ENCODE measurements at places on chromosomes 5 and 9.
A peak's percentile ranks its signal among the peaks of the same experiment; 100 is the strongest.

DNA sequence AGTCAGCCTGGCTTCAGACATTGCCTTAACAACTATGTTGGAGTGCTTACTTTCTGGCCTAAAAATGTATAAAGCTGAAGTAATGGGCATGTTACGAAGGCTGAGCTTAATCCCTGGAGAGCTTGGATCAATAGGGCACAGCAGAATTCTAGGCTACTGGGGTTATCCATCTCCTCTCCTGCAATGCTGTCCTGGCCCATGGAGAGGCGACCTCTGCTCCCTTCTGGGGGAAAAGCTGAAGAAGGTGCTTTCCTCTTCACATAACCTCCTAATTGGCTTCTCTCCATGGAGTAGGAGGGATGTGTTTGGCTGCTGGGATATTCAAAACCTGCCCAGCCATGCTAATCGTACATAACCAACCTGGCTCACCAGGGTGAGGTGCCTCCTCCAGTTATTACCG is 403.5 kb downstream of the DMRT2 start:
- no peak for DNase-seq

DNA sequence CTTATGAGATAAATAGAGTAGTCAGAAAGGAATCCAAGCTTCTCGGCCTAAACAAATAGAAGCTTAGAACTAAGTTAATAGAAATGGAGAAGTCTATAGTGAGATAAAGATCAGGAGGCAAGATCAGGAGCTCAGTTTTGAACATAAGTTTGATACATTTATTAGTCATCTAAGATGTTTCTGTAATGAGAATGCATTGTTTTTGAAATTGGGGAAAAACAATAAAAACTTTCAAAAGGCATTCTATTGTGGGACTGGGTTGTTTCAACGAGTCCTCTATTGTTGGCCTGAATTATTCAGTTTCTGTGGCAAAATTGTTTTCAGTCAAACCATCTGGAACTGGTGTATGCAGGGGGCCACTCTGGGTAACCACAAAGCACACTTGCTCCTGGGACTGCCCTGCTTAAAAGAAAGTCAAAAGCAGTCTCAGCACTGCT is 181.0 kb upstream of the CLINT1 start:
- DNase-seq = no peak

- no peak for DNase-seq
These were observed 137.8 kb downstream of the SPOCK1 start for GRCh38 chr5:137361280-137361679.

DNA sequence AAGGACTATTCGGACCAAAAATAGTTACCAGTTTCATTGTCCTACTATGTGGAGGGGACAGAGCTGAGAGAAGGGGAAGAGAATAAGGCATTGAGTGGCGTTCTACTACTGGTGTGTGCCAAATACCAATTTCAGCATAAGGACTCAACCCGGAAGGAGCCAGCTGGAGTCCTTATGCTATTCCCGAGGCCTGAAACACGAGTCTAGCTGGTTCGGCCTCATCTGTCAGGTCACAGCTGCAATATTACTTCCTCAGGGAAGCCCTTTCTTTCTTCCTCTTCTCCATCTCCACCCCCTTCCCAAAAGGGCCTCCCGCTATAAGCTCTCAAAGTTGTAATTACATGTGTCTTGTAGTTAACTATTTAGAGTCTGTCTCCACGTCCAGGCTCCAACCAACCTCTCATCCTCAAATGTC is 20.5 kb upstream of the FER start:
- peak; percentile 12 for DNase-seq

- no peak for DNase-seq
These were observed 116.5 kb downstream of the PDE4D start for GRCh38 chr5:59777028-59777427.

- no peak for DNase-seq
These were observed 137.6 kb downstream of the OLFM1 start for GRCh38 chr9:135224921-135225541.

- DNase-seq = no peak
These were observed 106.2 kb upstream of the LMX1B start for GRCh38 chr9:126507318-126508109.

- DNase-seq = no peak
These were observed 12.5 kb downstream of the ST8SIA4 start for GRCh38 chr5:100890461-100891008.

- DNase-seq = no peak
These were observed 74.1 kb upstream of the GHR start for GRCh38 chr5:42349163-42349562.

DNA sequence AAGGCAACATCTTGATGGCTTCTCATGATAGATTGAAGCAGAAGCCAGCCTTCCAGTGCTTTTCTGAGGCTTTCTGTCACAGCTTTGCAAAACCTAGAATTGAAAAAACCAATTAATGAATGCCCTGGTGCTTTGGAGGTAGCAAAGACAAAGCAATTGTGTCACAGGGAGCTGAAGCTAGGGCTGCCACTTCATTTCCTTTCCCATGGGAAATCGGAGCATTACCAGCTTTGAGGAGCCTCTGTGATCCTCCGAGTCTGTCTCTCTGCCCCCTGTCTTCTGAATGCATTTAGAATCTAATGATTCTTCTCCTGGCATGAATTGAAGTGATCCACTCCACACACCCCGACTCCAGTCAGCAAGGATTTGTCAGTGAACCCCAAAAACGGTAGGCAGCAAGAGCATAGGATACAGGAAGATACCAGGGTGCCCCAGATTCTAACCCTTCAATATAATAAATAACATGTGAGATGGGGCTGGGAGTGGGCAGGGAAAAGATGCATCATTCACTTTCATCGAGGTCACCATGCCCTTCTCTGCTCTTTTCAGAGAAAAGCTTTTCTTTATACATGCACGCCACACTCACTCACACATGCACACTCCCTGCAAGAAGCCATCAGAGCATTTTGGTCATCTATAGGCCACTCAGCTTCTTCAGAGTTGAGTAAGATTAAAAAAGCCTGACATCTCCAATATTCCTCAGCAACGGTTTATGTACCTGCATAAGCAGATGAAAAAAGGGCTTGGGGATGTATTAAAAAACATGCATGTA is 247.7 kb upstream of the ZNF462 start:
- no peak for DNase-seq

DNA sequence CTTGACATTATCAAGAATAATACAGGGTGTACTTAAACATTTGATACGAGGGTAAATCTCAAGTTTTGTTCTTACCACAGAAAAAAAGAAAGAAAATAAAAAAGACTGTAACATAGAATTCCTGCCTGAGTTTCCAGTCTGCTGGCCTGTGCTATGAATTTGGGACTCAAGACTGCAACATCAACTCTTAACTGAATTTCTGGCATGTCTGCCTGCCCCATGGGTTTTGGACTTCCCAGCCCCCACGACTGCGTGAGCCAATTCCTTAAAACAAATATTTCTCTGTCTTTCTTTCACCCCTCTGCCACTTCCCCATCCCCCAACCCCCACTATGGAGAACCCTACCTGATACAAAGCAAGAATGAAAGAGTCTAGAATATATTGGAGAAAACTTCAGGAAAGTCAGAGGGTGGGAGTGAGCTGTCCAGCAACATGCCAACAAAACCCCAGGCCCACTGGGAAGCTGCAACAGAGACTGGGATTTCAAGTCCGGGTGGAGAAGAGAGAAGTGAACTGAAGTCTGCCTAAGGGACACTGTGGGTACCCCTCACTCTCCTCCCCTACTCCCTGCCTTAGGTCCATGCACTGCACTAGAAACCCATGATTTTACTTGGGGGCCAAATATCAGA is 43.0 kb downstream of the MARCHF3 start:
- DNase-seq = no peak

DNA sequence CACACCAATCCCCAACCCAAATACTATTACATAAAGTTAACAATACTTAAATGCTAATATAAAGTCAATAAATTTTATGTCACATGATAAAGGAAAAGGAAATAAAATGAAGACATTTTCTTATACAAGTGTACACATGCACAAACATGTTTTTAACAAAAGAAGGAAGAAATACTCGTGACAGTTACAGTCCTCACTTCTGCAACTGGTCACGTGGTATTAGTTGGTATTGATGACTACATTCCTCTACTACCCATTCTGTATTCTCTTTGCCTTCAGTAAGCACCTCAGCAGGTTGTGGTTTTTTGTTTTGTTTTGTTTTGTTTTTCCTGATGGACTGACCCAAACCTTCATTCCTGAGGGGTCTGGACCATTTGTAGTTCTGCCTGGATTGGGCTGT is 176.9 kb upstream of the CCNH start:
- DNase-seq = no peak
